ENCODE measurements at places on chromosomes 16 and 17.

GRCh38 chr16:81415751-81416150 is 28.9 kb upstream of the CMIP start:
- DNase-seq, result no peak

- DNase-seq, result no peak
Observed at GRCh38 chr17:66841744-66842143, 6.8 kb downstream of the CACNG5 start.

- no peak for DNase-seq
Observed at GRCh38 chr17:36002631-36003030, 1.3 kb upstream of the CCL15 start.

DNA sequence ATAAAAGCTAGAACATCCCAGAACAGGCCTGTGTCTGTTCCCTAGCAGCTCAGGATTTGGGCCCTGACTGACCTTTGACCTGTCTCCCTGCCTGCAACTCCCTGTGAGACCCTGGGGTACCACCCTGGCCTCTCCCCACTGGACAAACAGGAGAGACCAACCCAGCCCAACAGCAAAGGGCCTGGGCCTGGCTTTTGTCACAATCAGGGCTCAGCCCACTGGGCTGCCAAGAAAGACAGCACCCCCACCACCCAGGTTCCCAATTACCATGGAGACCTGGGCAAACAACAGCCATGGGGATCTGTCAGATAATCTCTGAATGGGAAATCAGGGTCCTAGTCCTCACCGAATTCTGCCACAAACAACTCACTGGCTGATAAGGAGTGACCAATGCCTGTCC is 11.1 kb downstream of the PLLP start:
- DNase-seq, result no peak

GRCh38 chr17:10725262-10725661 is 4.6 kb downstream of the TMEM220 start:
- DNase-seq, result no peak

- no peak for DNase-seq
Observed at GRCh38 chr17:32496395-32497073, 9.7 kb downstream of the CDK5R1 start.

DNA sequence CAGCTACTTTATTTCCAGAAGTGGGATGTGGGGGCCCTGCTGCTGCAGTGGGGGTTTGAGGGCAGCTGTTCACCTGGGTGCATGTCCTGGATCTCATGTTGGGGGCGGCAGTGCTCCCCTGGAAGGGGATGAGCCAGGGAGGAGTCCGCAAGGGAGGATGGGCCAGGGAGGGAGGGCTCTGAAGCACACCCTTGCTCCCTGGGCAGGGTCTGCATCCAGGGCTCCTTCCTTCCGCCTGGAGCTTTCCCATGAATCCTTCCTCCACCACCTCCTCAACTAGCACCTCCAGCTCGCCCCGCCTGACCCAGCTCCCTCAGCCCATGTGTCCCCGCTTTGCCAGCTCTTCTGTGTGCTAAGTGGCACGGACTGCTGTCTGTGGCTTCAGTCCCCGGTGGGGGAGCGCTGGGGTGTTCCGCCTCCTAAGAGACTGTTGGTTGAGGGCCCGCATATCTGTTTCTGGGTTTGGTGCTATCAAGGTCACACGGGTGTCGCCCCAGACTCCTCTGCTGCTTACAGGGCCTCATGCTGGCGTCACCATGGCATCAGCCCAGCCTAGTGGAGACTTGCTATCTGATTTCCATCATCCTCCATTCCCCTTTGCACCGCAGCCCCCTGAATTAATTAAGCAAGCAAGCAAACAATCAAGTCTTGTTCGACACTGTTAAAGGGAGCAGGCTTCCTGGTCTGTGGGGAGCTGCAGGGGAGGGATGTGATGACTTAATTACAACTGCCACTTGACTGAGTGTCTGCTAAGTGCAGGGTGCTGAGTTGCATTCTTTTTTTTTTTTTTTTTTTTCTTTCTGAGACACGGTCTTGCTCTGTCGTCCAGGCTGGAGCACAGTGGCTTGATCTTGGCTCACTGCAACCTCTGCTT is 71.8 kb downstream of the PRKCA start:
- DNase-seq, result no peak

DNA sequence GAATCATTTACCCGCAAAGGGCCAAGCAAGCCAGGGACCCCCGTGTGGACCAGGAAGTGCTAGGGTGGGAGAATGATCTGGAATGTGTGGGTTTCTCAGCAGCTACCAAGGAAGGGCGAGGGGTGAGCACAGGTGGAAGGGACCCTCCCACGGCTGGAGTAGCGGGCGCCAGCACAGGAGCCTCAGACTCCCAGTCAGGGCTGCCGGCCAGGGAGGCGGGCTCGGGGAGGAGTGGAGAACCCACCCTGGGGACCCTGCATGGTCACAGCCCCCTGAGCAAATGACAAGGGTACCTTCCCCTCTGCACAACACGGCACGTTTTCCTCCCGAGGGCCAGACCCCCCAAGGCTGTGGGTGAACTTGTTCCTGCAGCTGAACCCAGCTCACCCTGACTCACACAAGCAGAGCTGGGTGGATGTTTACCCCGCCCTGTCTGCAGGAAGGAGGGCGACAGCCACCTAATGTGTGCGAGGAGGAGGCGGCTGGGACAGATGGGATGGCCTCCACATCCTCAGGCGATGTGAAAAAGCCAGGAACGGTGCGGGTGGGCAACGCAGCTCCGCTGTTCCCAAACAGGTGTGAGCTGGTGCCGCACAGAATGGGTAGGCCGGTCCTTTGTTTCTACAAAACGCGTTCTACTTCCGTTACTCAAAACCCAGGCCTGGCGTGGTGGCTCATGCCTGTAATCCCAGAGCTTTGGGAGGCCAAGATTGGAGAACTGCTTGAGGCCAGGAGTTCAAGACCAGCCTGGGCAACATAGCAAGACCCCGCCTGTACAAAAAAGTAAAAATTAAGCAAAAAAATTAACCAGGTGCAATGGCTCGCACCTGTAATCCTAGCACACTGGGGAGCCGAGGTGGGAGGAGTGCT is 6.2 kb downstream of the ECI1 start:
- DNase-seq, result no peak

GRCh38 chr17:7001318-7001961 is 5.6 kb downstream of the ALOX12 start:
- DNase-seq, result no peak

GRCh38 chr16:50274326-50275097 is 8.2 kb downstream of the ADCY7 start:
- no peak for DNase-seq

DNA sequence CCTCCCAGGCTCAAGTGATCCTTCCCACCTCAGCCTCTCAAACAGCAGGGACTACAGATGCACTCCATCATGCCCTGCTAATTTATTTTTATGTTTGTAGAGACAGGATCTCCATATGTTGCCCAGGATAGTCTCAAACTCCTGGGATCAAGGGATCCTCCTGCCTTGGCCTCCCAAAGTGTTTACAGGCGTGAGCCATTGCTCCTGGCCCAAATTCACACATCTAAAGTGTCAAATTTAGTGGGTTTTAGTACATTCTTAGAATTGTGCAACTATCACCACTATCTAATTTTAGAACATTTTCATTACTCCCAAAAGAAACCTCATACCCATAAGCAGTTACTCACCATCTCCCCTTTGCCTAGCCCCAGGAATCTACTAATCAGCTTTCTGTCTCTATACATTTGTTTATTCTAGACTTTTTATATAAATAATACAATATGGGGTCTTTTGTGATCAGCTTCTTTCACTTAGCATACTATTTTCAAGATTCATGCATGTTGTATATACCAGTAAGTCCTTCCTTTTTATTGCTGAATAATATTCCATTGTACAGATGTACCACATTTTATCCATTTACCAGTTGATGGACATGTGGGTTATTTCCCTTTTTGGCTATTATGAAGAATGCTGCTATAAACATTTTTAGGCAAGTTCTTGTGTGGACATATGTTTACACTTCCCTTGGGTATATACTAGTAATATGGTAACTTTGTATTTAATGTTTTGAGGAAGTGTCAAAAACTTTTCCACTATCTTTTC is 25.1 kb upstream of the ITGA2B start:
- DNase-seq, result no peak

GRCh38 chr16:27712251-27712711 is 162.3 kb downstream of the KATNIP start:
- no peak for DNase-seq

- DNase-seq, result no peak
Observed at GRCh38 chr17:5714993-5715392, 130.7 kb upstream of the NLRP1 start.

DNA sequence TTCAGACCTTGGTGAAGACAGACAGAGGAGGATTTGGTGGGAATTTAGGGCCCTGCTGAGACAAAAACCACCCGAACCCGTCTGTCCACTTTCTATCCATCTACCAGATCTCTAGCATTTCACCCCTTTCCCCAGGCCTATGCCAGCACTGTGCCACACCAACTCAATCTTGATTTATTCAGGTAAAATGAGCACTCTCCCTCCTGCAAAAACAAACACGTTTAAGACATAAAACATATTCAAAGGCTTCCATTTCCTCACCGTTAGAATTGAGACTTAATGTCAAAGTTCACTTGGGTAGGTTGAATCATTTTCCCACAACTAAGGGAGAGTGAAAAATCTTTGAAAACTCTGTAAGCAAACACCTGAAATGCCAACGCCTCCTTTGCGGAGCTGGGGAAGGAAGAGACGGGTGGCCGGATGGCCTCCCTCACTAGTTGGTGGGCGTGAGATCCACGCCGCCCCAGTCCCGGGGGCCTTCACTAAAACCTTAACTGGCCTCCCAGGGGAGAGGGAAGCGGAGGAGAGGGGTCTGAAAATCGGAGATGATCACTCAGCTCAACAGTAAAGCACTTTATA is 862 bp downstream of the DCAKD start:
- no peak for DNase-seq

GRCh38 chr17:213286-214105 is 32.0 kb upstream of the DOC2B start:
- no peak for DNase-seq

DNA sequence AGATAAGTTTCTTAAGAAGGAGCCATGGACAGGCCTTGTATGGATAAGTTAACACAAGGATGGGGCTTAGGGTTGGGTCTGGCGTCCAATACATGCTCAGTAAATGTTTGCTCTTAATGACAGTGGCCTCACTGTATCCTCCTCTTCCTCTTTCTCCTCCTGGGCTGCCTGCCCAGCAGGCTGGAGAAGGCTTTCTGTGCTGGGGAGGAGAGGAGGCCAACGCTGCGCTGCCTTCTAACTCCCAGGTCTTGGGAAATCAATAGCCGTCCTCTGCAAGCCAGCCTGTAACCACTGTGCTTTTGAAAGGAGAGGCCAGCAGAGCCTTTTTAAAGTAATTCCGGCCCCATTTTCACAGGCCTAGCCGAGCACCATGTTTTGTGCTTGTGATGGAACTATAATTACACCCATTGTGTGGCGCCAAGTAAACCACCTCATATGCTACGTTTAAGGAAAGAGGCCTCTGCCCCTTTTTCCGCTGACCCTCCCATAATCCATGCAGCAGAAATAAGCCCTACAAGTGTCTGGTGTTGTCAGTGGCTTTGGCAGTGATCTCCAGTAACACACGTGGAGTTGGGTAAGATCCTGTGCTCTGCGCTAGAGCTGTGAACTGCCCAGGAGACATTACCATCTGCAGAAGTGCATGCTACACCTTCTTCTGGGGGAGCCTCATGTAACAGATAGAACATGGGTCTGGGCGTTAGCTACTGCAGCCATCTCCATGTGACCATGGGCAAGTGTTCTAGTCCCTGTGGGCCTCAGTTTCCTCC is 368.2 kb downstream of the SNX29 start:
- no peak for DNase-seq

- no peak for DNase-seq
Observed at GRCh38 chr16:9840761-9841665, 341.2 kb downstream of the GRIN2A start.

DNA sequence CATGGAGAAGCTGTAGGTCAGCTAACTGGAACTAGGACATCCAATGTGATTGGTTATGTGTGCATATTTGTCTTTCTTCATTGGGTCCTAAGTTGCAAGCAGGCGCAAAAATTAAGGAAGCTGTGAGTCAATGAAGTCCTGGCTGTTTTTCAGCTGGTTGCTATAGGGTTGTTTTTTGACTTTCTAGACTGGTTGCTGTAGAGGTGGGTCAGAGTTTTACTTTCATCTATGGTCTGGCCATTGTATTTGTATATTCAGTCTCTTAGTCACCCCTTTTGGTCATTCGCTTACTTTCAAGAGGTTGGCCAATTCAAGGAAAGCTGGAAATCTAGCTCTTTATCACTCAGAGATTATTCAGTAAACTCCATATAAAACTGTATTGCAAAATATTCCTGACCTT is 62.0 kb upstream of the AMZ2 start:
- DNase-seq, result no peak

DNA sequence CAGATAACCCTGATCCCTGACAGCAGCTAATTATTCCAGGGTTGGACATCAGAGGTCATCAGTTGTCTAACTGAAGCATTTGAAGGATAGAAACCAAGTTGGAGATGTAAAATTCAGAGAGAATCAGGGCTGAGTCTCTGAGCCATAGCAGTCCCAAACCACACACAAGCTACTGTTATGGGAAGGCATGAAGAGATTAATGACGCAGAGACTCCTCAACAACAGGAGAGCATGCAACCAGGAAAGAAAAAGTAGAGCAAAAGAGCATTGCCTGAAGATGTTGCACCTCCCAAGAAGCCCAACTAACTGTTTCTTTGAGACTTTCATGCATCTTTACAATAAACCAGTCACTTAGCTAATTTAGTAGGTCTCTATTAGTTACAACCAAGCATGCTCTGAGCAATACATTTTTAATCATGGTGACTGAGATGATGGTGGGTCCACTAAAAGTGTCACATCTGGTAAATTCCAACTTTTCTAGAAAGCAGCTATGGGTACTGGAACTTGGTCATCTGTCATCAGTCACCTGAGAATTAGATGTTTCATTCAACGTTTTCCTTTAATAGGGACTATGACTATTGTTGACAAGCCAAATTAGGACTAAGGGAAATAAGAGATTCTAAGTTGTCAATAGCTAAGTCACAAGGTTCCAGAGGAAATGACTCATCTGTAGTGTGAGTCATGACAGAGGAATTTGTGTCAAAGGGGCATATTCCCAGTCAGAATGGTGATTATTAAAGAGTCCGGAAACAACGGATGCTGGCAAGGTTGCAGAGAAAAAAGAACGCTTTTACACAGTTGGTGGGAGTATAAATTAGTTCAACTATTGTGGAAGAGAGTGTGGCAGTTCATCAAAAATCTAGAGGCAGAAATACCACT is 239.8 kb downstream of the CHD9NB start:
- DNase-seq, result no peak

GRCh38 chr17:45256114-45256966 is 5.6 kb downstream of the SPATA32 start:
- no peak for DNase-seq

GRCh38 chr17:57270801-57271245 is 14.5 kb downstream of the MSI2 start:
- no peak for DNase-seq
